ENCODE measurements at places on chromosomes 16 and 17.

DNA sequence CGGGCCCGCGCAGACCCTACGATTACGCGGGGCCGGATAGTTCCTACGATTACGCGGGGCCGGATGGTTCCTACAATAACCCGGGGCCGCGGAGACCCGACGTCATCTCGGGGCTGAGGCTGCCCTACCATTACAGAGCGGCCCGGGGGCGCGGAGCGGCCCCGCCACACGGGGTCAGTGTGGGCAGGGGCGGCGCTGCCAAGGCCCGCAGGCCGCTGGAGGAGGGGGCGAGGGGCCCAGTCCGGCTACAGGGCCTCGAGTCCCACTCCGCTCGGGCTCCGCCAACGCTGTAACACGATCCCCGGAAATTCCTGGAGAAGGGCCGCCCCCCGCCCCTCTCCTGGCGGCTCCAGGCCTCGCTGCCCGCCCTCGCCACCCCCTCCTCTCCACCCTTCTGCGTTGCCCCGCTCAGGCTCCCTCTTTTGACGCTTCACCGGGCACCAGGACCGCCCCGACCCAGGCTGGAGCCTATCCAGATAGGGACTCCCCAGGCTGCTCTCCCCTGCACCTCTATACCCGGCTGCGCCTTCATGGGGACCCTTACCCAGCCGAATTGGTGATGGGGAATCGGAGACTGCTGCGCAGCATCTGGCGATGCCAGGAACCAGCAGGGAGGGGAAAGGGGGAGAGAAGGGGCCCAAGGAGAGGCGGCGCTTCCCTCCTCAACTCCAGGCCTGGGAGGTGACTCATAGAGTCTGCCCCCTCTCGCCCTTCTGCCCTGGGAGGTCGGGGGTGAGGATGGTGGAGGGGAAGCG is at the start of gene RAB34:
Gene RAB34 (minus strand): TSS at position 291 of the 755 bp plus-strand sequence. CDS start 602 bp downstream, outside the sequence.
- peak; percentile 13 for DNase-seq

DNA sequence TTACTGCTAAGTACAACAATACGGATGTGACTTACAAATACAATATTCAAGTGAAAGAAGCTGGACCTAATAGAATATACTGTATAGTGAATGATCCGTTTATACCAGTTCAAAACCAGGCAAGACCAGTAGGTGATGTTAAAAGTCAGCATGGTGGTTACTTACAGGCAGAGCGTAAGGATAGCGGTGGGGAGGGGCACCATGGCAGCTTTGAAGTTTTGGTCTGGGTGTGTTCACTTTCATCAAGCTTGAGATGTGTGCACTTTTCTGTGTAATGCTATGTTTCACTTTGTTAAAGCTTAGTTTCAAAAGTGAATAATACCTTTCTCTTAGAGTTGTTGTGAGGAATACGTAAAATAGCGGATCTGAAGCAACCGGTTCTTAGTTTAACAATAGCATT is 16.5 kb upstream of the SLC35G3 start:
- no peak for DNase-seq

GRCh38 chr17:66814570-66814969 is 20.3 kb upstream of the CACNG5 start:
- DNase-seq, result no peak

DNA sequence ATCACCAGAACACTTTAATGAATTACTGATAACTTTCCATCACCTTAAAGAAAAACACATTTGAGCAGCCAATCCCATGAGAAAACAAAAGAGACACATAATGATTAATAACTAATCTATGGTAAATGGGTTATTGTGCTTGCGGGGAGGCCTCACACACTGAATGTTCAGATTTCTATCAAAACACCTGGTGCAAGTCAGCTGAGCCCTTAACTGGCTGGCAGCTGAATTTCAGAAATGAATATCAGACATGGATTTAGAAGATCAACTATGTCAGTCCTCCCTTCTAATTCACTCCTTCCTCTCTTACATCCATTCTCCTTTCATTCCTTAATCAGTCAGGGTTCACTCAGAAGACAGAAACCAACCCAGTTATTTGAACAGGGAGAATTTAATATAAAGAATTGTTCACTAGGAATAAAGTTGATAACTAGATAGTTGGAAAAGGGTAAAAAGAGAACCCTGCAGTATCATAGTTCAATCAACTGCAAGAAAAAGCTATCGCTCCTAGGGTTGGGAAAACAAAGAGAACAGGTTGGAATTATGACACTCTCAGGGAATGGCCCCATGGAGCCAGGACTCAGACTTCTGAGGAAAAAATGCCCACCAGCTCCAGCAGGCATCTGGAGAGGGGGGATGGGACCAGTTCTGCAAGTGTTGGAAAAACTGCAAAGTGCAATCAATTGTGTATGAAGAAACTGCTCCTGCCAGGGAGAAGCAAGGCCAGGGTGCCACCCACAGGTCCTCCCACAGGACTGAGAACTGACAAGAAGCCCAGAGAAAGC is 577.1 kb upstream of the CDH5 start:
- no peak for DNase-seq

DNA sequence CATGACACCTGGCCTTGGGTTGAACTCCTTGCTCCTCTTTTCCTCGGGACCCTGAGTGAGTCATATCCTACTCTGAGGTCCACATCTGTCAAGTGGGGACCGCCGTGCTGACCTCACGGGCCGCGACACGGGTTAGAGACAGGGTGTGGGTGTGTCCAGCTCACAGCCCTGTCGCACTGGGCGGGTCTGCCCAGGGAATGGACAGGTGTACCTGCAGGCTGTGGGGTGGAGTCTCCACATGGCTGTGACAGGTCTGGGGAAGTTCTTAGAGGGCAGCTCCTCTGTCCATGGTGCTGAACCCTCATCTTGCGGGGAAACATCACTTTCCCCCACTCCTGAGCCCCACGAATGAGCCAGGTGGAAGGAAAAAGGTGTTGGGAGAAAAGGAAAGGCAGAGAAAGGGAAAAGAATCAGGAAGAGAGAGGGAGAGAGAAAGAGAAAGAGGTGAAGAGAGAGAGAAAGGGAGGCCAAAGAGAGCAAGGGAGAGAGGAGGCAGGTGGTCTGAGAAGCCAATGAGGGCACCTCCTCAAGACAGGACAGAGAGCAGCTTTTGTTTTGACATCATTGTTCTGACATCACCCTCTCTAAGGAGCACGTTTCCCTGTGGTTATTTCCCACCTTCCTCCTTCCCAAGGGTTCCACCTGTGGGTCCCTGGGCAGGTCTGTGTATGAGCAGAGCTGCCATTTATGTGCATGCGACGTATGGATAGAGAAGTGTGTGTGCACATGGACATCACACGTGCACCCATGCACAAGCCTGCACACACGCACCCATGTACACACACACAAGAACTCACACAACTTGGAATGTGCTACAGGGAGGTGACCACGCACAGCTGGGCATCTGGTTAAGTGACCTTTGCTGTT is 32.6 kb upstream of the CBFA2T3 start:
- no peak for DNase-seq

GRCh38 chr16:72468582-72468981 is 296.6 kb upstream of the PMFBP1 start:
- no peak for DNase-seq

DNA sequence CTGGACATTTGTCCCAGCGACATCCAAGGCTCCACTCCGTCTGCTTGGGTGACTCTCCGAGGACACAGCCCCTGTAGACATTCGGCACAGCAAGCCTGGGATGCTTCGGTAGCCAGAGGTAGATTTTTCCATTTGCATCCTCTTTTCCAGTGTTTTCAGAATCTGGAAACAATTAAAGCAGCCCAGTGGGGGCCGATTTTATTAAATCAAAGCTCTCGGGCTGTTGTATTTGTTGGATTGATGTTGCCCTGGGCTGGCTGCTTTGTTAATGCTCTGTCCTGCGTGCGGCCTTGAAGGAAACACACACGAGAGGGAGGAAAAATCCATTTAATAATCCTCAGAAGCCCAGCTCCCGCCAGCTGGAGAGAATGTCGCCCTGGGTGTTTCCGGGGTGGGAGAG is 158.1 kb upstream of the CIBAR2 start:
- DNase-seq, result no peak

DNA sequence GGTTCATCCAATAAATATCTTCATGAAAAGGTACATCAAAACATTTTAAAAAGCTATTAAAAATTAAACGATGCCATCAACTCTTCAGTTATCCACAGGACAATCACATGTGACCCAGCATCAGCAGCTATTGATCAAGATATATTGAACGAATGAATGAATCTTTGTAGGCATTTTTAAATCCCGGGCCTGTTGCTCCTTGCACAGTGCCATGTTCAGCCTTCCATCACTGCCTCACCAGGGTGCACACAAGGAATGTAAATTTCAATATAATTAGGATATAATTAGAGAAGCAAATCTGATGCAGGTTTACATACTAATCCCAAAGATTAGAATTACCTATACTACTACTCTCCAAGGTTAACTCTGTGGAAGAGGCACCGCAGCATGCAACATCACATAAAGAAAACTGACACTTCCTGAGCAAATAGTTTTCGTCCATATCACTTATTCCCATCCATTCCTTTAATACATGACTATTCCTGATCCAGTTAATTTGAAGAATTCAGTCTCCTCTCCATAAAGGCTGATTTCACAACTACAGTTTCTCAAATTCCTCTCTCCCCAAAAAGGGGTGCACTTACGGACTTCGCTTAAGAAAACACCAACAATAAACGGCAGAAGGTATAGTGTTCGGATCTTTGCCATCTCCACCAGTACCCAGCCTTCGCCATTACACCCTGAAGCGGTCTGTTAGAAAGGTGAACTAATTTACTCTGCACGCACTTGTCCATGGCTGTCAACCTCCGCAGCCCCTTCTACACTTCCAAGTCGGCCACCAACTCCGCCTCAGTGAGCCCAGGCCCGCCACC is 938 bp downstream of the NCOR1 start:
- DNase-seq, result no peak

DNA sequence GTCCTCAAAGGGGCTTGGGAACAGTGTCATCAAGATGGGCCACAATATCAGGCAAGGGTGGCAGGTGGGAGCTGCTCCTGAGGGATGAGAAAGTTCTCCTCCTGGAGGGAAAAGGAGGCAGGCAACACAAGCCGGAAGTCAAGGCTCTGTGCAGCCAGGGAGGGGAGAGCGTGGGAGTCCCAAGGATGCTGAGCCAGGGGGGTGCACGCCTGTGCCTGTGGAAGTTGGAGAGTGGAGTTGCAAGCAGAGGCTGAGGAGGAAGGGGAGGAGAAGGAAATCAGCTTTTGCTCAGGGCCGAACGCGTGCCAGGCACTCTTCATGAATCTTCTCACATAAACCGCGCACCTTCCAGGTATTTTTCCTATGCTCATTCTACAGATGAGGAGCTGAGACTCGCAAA is 7.4 kb upstream of the SLC13A2 start:
- no peak for DNase-seq

- DNase-seq, result no peak
Observed at GRCh38 chr17:31789707-31790505, 69.1 kb downstream of the COPRS start.

DNA sequence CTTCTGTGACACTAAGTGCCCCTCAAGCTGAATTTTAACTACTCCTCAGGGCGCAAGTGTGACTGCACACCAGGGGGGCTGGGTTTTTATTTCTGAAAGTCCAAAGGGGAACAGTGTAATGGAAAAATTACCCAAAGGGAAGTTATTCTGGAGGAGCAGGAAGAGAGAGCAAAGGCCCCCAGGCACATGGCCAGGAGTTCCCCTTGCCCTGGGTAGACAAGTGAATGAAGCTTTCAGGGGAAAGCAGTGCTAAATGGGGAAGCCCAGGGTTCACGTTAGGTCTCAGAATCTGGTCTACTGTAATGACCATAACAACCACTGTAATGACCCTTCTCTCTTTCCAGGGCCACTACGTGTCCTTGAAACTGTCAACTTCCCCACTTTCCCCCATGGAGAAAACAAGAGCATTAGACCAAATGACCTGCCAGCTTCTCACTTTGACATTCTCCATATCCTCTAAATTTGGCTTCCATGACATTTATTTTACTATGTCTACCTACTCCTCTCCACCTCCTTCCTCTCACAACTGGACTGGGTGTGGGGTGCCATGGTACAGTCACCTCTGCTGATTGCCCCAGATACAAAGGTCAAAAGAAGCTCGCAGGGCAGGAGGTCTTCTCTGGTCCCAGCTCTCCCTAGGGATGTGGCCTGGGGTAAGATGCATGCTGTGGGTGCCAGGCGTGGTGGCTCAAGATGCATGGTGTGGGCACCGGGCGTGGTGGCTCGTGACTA is 34.1 kb upstream of the MMP2 start:
- DNase-seq, result peak; percentile 89

DNA sequence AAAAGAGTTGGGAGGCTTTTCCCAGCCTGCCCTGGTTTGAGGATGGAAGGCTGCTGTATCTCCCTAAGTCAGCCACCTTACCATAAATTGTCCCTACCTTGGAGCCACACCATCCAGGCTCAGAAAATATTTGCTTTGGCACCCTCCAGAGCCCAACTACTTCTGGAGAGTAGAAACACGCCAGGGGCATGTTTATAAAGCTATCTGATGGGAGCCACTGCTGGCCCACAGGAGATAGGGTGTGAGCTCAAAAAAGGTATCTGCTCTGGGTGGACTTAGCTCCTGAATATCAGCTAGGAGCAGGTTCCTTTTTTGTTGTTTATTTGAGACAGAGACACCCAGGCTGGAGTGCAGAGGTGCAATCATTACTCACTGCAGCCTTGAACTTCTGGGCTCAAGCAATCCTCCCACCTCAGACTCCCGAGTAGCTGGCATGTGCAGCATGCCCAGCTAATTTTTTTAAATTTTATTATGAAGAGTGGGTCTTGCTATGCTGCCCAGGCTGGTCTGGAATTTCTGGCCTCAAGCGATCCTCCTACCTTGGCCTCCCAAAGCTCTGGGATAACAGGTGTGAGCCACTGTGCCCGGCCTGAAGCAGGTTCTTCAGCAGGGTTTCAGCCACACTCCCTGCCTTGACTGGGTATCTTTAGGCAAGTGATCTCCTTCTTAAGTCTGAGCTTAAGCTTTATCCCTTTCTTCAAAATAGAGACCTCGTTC is 147.1 kb downstream of the SALL1 start:
- no peak for DNase-seq

DNA sequence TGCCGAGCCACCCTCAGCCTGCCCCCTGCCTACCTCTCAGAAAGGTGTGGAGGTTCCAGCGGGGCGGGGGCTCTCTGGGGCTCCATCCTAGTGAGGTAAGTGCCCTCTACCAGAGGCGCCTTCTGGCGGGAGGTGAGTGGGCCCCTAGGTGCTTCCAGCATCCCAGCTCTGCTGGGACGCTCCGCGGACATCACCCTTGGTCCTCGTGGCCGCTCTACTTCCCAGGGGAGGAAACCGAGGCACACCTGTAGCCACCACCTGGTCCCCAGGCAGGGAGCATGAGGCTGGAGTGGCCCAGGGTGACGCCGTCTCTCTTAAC is 1.4 kb downstream of the MCRIP2 start:
- DNase-seq, result no peak

GRCh38 chr17:76032073-76032779 is 5.1 kb upstream of the EVPL start:
- DNase-seq, result no peak
